Activated CD8-positive, alpha-beta memory T cell treated with anti-CD3 and anti-CD28 coated beads, Interleukin-2, amount 50 U/mL, for 48 hours (primary cell): ENCODE measurements at places on chromosomes 4 and X.

GRCh38 chrX:23964191-23964590 is 56.4 kb downstream of the CXorf58 start:
- DNase-seq: no peak

GRCh38 chr4:4386736-4387392 is at the start of gene NSG1:
Gene NSG1, plus strand, starts transcription at chr4:4387102. Its CDS starts 528 bp downstream, at chr4:4387630.
- DNase-seq: peak; percentile 70

GRCh38 chr4:119646347-119647071 is 17.9 kb upstream of the PDE5A start:
- DNase-seq: no peak

DNA sequence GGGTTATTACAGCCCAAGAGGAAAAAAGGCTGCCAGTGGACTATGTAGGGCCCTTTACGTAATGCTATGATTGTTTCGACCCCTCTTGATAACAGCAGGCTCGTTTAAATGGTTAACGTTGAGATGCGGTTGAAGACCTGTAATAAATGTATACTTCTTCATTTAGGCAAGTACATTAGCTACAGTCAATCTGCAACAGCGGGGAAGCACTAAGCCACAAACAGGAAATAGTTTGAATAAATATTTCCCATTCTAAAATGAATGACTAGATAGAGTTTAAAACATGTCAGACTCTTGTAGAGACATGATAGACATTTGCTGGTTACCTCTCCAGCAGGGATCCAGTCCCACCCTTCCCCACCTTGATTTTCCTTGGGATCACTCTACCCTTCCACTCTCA is 38.1 kb upstream of the STIM2 start:
- DNase-seq: no peak

GRCh38 chrX:68894513-68895340 is 65.9 kb downstream of the EFNB1 start:
- DNase-seq: peak; percentile 52

- no peak for DNase-seq
Observed at GRCh38 chrX:100356351-100356896, 53.6 kb downstream of the PCDH19 start.

DNA sequence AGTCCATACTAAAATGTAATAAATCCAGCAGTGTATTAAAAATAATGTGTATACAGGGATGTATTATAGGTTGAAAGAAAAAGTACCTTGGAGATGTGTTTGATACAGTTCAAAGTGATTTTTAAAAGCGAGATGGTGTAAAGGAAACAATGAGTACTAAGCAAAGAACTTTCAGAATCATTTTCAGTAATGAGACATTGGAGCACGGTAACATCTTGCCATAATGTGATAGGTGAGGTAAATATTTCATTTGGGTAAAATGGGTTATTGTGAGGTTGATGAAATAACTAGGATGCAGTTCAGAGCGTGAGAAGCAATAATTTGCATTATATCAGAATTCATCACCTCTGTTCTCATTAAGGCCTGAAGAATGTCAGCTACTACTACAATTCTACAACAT is 25.9 kb downstream of the EIF2S3 start:
- no peak for DNase-seq

- DNase-seq: no peak
Observed at GRCh38 chr4:181845617-181846016, 397.6 kb upstream of the TENM3 start.

DNA sequence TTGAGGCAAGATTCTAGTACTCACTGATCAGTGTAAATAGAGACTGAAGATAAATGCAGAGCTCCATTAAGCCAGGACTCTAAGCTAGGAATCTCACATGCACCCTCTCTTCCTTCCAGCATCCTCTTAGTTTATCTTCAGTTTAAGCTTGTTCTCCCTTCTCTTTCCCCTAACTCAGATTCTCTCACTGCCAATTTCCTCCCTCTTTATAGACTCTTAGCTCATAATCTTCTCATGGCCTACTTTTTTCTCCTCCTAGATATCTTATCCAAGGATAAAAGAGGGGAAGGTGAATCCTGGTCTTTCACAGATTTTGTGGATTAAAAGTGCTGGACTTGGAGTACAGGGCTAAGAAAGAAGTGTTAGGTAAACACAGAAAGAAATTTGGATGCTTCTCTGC is 108.9 kb upstream of the TENM3 start:
- no peak for DNase-seq
